ENCODE measurements at places on chromosomes 7 and 10.

- DNase-seq, result no peak
Observed at GRCh38 chr10:60385399-60385738, 4.3 kb downstream of the ANK3 start.

GRCh38 chr7:135362871-135363270 lies 129.2 kb downstream of the STRA8 start:
- DNase-seq, result no peak

GRCh38 chr10:61024856-61025201 lies 80.8 kb upstream of the RHOBTB1 start:
- DNase-seq, result peak; percentile 52

- no peak for DNase-seq
Observed at GRCh38 chr7:13627455-13627854, 362.0 kb downstream of the ETV1 start.

DNA sequence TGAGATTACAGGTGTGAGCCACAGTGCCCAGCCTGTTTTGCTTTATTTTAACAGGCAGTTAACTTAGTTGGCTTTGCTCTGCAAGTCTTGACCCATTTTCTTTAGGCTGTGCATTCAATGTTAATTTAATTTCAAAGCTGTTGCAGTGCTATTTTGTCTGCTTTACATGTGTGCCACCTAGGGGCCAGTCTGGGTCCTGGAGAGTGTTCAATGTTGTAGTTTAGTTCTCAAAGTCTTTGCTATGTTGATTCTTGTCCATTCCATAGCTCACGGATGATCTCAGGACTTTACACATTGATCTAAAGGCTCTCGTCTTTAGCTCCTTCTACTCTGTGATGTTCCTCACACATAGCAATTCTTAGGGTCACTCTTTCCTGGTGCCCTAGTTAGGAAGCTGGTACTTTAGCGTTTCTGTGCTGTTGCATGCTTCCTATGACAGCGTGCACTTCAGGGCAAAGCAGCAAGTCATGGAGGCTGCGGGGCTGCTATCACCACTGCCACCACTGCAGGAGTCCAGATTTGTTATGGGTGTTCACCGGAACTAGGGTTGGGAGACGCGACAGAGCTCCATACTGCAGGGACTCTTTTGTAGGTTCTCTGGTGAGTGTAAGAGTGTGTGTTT lies 16.4 kb upstream of the ABCA13 start:
- peak; percentile 48 for DNase-seq
